ENCODE measurements at places on chromosomes 5 and 9.

- DNase-seq = no peak
Measured at GRCh38 chr5:145598184-145598583, 237.0 kb downstream of the PRELID2 start.

GRCh38 chr9:115855458-115856133 lies 298.0 kb upstream of the PAPPA start:
- no peak for DNase-seq

DNA sequence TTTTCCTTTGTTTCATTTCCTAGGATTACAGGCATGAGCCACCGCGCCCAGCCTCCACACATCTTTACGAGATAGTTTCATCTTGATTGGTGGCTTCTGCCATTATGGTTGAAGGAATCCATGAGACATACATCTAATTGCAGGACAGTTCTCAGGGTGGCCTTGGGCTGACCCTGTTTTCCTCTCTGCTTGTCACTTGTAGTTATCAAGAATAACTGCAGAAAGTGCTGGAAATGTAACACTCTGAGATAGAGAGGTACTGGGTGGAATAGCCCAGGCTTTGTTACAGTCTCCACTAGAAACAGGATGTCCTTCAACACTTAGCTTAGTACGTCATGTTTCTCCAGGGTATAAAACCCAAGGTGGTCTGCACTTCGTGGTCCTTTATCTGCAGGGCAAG lies 10.7 kb downstream of the UGT3A2 start:
- no peak for DNase-seq

GRCh38 chr5:161058781-161059180 lies 206.8 kb upstream of the ATP10B start:
- no peak for DNase-seq

GRCh38 chr5:123460296-123460729 lies 37.1 kb upstream of the CEP120 start:
- DNase-seq = no peak

- no peak for DNase-seq
Measured at GRCh38 chr5:154475591-154476353, 2.3 kb downstream of the HAND1 start.

DNA sequence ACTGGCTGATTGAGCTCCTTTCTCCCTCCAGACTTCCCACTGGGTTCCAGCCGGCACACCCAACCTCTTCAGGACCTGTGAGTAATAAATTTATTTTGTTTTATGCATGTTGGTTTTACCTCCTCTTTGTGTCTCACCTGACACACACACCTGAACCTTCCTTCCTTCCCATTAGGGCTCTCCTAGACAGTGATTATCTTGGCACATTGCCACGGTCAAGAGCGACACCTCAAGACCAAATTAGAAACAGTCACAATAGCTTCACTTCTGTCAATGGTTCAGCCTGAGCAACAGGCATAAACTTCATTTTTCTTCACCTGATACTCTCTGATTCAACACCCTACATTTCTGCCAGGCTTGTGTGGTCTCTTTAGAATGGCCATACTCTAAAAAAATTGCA lies 296.3 kb upstream of the SMARCA2 start:
- no peak for DNase-seq

All from hematopoietic multipotent progenitor cell treated with erythropoietin and hydrocortisone succinate and interleukin-3 and kit ligand, for 17 days (in vitro differentiated cells).